ENCODE measurements at places on chromosomes 7 and 10.

- no peak for DNase-seq
Observed at GRCh38 chr7:66810716-66811115, 70.2 kb downstream of the RABGEF1 start.

DNA sequence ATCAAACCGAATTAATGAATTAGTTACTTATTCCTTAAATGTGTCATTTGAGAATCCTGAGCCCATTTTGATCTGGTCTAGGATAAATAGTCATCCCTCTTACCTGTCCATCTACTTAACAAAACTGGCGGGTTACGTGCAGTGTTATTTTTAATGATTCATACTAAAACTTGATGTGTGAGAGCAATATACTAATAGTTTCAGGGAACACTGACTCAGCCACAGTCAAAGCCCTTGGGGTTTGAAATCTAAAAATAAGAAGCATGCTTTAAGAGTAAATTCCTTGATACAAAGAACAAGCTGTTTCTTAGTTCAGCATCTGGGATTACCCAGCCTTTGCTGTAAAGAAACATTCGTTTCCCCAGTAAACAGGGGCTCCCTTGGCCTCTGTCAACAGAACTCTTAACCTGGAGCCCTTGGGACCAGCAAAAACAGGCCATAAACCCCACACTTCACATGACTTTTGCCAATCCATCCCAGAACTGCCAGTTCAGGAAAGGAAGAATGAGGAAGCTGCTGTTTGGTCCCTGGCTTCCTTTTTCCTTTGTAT is 370.6 kb upstream of the IGFBP3 start:
- no peak for DNase-seq

DNA sequence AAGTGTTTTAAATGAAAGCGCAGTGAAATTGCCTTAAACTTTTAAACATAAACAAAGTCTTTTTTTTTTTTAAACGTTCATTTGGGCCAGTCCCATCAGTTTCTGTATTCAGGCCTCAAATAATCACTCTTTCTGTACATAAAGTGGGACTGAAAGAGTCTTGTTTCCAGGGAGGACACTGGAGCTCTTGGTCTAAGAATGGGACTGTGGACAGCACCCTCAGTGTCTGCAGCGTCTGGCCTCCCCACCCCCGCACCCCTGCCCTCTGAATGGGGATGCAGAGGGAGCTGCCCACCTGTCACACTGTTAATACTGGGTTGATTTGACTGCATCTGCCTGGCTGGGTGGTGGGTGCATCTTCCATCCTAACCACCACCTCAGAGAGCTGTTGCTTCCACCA is 5.2 kb downstream of the ZNF365 start:
- no peak for DNase-seq

- DNase-seq: no peak
Observed at GRCh38 chr7:5689118-5689517, 92.3 kb downstream of the RNF216 start.

- no peak for DNase-seq
Observed at GRCh38 chr10:46033602-46034011, 3.2 kb upstream of the NCOA4 start.

- no peak for DNase-seq
Observed at GRCh38 chr10:130044067-130045061, 66.3 kb downstream of the C10orf143 start.

DNA sequence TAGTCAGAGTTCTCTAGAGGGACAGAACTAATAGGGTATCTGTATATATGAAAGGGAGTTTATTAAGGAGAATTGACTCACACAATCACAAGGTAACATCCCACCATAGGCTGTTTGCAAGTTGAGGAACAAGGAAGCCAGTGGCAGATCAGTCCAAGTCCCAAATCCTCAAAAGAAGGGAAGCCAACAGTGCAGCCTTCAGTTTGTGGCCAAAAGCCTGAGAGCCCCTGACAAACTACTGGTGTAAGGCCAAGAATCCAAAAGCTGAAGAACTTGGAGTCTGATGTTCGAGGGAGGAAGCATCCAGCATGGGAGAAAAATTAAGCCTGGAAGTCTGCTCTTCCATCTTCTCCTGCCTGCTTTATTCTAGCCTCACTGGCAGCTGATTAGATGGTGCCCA is 1107.2 kb upstream of the CELF2 start:
- no peak for DNase-seq

DNA sequence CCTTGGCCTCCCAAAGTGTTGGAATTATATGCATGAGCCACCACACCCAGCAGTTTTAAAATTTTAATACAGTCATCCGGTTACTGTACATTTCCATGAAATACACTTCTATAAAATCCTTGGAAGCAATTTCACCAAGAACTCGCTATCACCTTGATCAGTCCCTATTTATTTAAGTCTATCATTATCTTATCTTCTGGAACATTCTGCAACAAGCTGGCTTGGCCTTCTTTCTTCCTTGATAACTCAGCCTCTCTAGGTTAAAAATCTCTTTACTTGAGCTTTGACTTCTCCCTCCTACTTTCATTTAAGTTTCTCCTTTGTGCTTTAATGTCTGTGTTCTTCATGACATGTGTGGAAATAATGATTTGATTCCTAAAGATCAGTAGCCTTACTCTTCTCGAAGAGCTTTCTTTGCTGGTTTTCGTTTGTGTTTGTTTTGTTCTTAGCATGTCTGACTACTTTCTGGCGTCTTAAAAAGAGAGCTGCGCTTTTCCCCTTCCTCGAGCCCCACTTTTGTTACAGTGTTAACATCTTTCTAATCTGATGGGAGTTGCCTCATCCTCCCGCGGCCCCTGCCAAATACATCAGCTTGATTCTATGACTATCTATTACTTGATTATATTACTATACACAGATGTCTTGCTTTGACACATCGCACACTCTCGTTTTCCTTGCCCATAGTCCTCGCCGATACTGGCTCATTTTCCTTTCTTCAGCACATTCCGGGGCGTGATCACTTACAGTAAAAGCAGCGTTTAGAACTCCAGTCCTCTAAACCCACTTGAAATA is 11.1 kb upstream of the CALML5 start:
- DNase-seq: no peak

DNA sequence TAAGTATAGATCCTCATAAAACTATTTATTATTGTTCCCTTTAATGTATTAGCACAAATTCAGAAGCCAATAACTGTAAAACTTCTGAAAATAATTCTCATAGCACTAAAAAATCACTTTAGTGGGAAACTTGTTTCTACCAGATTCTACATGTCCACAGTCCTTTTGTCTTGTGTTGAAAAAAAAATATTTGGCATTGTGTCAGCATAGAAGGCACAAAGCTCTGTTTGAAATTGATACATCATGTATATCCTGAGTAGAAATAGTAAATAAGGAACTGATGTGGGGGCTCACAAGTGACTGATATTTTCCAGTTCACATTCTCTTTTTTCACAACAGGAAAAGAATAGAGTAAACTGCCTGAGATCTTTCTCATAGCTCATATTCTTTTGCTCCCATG is 134.6 kb downstream of the GRM3 start:
- no peak for DNase-seq

DNA sequence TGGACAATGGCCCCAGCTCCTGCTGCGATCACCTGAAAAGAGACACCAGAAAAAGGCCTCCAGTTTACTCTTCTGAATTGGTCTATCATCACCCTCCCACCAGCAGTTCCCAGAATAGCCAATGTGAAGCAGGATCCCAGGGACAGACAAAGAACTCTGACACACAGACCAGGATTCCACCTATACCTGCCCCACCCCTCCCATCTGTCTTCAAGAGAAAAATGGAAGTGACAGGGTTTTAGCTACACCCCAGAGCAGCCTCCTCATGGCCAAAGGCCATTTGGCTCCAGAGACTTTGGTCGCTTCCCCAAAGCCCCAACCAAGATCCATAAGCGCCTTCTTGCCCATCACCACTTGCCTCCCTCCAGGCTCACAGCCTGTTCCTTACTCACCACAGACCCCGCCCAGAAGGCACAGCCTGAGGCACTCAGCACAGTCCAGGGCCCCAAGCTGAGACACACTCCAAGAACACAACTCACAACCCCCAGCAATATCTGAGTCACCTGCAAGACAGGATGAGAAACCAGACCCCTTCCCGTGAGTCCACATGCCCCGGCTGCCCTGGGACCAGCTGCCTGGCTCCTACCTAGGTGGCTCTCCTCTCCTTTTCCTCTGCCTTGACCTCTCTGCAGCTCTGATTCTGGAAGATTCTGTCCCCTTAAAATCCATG is 6.5 kb downstream of the TMEM176B start:
- no peak for DNase-seq

- no peak for DNase-seq
Observed at GRCh38 chr10:114223066-114223465, 16.0 kb upstream of the VWA2 start.

GRCh38 chr7:152760854-152761748 is 1.5 kb downstream of the ACTR3B start:
- DNase-seq: no peak

GRCh38 chr10:34094961-34095360 is 720.1 kb downstream of the PARD3 start:
- no peak for DNase-seq

DNA sequence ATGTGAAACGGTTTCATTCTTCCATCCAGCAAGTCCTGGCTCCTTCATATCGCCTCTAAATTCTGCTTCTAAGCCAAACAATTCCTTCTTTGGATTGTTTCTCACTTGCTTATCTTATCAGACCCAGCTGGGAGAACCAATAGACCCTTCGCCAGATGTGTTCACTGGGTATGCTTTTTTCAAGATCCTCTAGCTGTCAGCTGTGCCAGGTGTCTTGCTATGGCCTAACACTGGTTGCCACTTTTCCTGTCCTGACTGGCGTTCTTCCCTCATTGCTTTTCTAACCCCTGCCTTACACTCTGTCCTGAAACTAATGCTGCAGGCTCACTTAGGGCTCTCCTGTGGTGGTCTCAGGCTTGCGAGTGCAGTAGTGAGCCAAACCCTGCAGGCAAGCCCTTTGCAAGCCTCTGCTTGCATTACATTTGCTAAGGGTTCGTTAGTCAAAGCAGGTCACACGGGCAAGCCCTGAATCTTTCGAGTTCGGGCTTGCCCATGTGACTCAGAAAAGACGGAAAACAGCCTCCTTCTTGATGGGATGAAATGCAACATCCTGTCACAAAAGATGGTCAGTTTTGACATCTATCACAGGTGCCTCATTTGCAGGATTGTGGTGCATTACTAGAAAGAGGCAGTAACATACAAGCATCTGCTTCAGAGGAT is 92.8 kb downstream of the VWC2 start:
- no peak for DNase-seq

DNA sequence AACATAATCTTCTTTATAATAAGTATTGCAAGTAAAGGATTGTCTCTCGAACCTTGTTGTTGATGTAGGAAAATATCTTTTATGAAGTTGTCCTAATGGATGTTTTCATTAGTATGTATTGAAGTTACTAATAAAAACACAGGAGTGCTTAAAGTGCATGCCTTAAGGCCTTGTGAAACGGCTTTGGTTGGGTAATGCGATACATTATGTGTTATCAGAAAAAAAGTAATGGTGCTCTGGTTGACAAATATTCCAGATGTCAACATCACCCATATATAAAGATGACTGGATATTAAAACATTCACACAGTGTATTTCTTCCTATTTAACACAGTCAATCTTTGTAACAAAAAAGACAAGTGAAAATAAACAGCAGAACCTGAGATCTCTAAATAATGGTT is 310.7 kb downstream of the PRKG1 start:
- no peak for DNase-seq

DNA sequence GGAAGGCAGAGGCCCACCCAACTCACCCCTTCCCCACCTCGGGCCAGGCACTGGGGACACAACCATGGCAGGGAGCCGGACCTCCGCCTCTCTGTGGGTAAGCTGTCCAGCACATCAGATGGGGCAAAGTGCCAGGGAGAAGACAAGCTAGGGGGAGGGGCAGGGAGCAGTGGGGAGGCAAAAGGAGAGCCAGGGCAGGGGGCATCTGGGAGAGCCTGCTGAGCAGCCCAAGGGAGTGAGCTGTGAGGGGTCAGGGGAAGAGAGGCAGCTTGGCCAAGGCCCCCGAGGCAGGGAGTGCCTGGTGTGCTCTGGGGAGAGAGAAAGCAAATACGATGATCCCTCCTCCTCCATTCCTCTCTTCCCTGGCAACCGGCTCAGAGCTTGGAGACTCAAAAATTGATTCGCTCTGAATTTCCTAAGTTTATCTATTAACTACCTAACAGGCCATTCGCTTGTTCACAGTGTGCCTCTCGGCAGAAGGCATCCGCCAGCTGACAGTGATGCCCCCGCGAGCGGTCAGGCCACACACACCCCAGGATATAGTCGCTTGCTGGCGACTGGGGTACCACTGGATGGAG is 4.5 kb downstream of the CAMK2B start:
- DNase-seq: no peak

GRCh38 chr10:12829831-12830390 is 171.6 kb downstream of the CCDC3 start:
- no peak for DNase-seq

- DNase-seq: peak; percentile 23
Observed at GRCh38 chr7:16484453-16485158, 19.1 kb upstream of the SOSTDC1 start.

- DNase-seq: no peak
Observed at GRCh38 chr7:35003679-35004303, 33.5 kb downstream of the DPY19L1 start.
